ENCODE measurements at places on chromosomes 11 and 22.

GRCh38 chr11:93159721-93160120, 38.1 kb downstream of the SLC36A4 start:
- no peak overlapping the region for H3K4me3 ChIP-seq
- H3K27ac ChIP-seq: no peak overlapping the region
- no peaks in the 10 kb centered on the region for H3K4me1 ChIP-seq
- DNase-seq: no peak
- H3K36me3 ChIP-seq: peaks cover 26% of the 10 kb centered on the region

DNA sequence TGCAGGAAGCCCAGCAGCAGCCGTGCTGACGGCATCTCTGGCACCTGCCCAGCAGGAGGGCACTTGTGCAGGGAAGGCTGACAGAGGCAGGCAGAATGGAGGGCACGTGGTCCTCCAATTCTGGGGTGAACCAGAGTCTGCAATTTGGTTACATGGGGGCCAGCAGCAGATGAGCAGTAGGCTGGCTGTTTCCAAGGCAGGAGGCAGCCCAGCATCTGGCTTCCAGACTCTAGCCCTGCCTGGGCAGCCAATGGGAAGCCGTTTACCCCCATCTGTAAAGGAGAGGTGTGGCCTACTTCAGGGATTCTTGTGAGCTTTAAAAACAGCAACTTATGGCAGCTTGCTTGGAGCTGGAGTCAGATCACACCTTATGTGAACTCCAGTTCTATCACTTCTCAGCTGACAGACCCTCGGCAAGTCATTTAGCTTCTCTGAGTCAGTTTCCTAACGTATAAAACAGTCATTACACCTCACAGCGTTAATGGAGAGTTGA, 27.9 kb upstream of the RASL10A start:
- no peaks in the 10 kb centered on the region for H3K4me1 ChIP-seq
- no peaks in the 10 kb centered on the region for H3K27me3 ChIP-seq
- no peak overlapping the region for H3K27ac ChIP-seq

- no peak for DNase-seq
- H3K27ac ChIP-seq: peak overlapping the region; percentile 56
- H3K36me3 ChIP-seq: peaks cover 9% of the 10 kb centered on the region
- H3K27me3 ChIP-seq: peaks cover 23% of the 10 kb centered on the region
- peaks cover 19% of the 10 kb centered on the region for H3K4me1 ChIP-seq
- H3K4me3 ChIP-seq: peak overlapping the region; percentile 84
These were observed 687 bp upstream of the ARSA start for GRCh38 chr22:50628543-50629134.

DNA sequence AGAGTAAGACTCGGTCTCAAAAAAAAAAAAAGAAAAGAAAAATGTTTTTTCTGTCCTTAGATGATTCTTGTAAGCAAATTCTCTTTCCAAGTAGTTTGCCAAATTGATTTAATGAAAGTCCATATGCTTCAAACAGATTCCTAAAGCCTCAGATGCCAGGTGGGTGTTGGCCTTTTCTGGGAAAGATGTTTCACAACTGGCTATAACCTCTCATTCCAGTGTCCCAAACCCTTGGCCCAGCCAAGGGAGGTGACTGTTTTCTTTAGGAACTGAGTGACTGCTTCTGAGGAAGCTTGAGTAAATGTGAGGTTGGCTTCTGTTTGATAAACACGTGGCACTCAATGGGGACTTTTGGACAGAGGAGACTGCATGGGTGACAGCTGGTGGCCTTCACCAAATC, 27.5 kb downstream of the MMP27 start:
- no peak overlapping the region for H3K4me3 ChIP-seq
- no peaks in the 10 kb centered on the region for H3K4me1 ChIP-seq
- DNase-seq: no peak
- no peaks in the 10 kb centered on the region for H3K36me3 ChIP-seq
- H3K27me3 ChIP-seq: peaks cover 14% of the 10 kb centered on the region

GRCh38 chr11:27557226-27557625, 50.7 kb upstream of the LIN7C start:
- H3K4me1 ChIP-seq: no peaks in the 10 kb centered on the region
- no peak for DNase-seq

DNA sequence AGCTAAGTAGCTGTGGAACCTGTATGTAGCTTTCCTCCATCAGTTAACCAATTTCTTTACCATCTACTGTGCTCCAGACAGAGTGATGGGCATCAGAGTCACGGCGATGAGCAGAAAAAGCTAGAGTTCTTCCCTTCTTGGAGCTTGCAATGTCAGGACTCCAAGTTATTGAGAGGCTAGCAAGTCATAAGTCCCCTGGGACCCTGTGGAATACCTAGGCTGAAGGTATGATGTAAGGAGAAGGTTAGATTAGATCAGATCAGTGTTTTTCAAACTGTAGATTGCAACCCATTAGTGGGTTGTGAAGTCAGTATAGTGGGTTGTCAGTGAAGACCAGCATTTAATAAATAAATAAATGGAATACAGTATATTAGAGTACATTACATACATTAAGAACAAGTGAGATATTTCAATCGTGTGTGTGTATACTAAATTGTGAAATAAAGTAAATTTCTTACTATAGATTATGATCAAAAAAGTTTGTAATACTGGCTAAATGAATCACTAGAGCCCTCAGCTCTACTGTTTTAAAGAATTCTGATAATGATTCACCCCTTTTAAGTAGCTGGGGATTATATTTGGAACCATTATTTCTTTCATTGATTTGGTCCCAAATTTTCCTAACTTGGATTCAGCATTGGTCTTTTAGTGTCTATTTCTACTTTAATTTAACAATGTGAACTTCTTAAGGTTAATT, 52.3 kb downstream of the RASSF10 start:
- no peaks in the 10 kb centered on the region for H3K36me3 ChIP-seq
- H3K27me3 ChIP-seq: peaks cover 9% of the 10 kb centered on the region
- no peak for DNase-seq
- H3K27ac ChIP-seq: no peak overlapping the region
- H3K4me1 ChIP-seq: no peaks in the 10 kb centered on the region

DNA sequence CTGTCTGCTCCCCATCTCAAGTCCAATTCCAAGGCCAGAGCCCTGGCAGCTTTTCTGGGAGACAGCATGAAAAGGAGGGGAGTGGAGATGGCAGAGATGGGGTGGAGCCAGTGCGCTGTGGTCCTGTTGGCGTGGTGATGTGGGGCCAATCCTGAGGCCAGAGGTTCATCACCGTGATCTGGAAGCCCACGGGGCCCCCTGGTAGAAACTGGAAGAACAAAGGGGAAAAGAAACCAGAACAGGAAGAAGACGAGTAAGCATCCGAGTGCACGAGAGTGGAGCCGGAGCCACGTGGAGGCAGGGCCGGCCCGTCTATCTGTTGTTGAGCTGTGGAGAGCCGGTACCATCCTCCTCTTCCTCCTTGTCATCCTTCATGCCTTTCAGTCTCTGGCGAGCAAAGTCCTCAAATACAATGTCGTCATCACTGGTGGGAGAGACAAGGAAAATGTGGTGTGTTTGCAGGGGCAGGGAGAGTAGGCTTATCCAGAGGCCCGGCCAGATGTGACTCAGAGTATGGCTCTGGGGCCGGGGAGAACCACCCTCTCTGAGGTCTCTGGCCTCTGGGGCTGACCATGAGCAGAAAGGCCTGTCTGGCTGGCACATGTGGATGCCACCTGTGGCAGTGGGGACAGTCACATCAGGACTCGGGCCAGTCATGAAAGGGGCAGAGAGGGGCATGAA, 25.4 kb downstream of the TPBGL start:
- peaks cover 27% of the 10 kb centered on the region for H3K4me1 ChIP-seq
- no peak overlapping the region for H3K27ac ChIP-seq
- no peak overlapping the region for H3K4me3 ChIP-seq
- H3K36me3 ChIP-seq: no peaks in the 10 kb centered on the region
- H3K27me3 ChIP-seq: no peaks in the 10 kb centered on the region
- peak; percentile 13 for DNase-seq

GRCh38 chr11:21371044-21371443, 701.7 kb downstream of the NELL1 start:
- H3K27ac ChIP-seq: no peak overlapping the region
- H3K4me3 ChIP-seq: no peak overlapping the region
- DNase-seq: no peak
- no peaks in the 10 kb centered on the region for H3K27me3 ChIP-seq

DNA sequence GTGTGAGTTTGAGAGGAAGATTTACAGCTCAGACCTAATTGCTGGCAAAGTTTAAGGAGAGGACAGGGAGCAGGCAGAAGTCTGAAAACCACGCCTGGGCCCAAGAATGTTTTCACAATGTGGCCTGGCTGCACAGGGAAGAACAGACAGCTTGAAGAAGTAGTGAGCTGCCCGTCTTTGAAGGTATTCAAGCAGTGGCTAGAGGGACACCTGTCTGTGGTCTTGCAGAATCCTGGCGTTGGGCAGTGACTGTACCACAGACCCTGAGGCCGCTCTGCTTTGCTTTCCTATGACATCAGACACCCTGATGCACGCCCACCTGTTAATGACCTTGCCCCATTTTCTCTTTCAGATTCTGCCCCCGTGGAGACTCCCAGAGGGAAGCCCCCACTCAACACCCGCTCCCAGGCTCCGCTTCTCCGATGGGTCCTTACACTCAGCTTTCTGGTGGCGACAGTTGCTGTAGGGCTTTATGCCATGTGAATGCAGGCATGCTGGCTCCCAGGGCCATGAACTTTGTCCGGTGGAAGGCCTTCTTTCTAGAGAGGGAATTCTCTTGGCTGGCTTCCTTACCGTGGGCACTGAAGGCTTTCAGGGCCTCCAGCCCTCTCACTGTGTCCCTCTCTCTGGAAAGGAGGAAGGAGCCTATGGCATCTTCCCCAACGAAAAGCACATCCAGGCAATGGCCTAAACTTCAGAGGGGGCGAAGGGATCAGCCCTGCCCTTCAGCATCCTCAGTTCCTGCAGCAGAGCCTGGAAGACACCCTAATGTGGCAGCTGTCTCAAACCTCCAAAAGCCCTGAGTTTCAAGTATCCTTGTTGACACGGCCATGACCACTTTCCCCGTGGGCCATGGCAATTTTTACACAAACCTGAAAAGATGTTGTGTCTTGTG, 6.6 kb upstream of the MCM5 start:
- H3K4me3 ChIP-seq: no peak overlapping the region
- no peak for DNase-seq
- peaks cover 30% of the 10 kb centered on the region for H3K27me3 ChIP-seq
- no peaks in the 10 kb centered on the region for H3K4me1 ChIP-seq
